ENCODE measurements at places on chromosomes 1 and 21. TPM values are rescaled to one million over a fixed set of nuclear protein-coding genes. Genes with fewer than 3 reads are reported as not detected.

The TMCC2 gene
- 13.5 TPM for polyA plus RNA-seq

The CCDC17 gene
- polyA plus RNA-seq: 2.6 TPM

The OR10K1 gene
- not detected for polyA plus RNA-seq

The FAM78B gene
- polyA plus RNA-seq: 2.7 TPM

The INKA2 gene
- 70.7 TPM for polyA plus RNA-seq

The GJB3 gene
- 2.9 TPM for polyA plus RNA-seq

The DNAH14 gene
- polyA plus RNA-seq: 6.1 TPM

The MEX3A gene
- polyA plus RNA-seq: 19.7 TPM

The VCAM1 gene
- 13.2 TPM for polyA plus RNA-seq

Data from muscle of arm (tissue), 14 donors.